ENCODE measurements at places on chromosomes 3 and 15.

GRCh38 chr15:70281811-70282307, 184.1 kb upstream of the TLE3 start:
- DNase-seq = no peak

DNA sequence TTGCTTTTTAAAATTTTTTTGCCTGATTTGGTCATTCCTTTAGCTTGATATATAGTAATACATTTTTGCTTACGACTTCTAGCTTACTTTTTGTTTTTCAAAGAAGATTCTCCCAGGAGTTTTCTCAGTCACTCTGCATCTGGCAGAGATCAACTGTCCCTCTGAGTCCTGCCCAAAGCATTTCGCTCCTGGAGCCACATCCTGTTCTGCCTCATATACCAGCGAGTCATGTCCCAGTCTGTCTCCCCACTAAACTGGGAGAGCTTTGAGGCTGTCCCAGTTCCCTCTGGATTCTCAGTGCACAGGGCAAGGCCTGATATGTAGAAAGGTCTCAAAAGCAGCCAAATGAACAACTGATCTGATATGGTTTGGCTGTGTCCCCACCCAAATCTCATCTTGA, 326.3 kb downstream of the ARRDC4 start:
- DNase-seq = no peak

DNA sequence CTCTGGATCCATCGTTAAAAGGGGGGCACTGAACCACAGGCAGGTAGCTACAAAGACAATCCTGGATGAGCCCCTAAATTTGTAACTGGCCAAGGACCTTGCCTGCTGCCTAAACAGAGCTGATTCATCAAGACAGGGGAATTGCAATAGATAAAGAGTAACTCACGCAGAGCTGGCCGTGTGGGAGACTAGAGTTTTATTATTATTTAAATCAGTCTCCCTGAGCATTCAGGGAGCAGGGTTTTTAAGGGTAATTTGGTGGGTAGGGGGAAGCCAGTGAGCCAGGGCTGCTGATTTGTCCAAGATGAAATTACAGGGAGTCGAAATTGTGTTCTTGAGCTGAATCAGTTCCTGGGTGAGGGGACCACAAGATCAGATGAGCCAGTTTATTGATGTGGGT, 885.1 kb upstream of the CADM2 start:
- DNase-seq = no peak

DNA sequence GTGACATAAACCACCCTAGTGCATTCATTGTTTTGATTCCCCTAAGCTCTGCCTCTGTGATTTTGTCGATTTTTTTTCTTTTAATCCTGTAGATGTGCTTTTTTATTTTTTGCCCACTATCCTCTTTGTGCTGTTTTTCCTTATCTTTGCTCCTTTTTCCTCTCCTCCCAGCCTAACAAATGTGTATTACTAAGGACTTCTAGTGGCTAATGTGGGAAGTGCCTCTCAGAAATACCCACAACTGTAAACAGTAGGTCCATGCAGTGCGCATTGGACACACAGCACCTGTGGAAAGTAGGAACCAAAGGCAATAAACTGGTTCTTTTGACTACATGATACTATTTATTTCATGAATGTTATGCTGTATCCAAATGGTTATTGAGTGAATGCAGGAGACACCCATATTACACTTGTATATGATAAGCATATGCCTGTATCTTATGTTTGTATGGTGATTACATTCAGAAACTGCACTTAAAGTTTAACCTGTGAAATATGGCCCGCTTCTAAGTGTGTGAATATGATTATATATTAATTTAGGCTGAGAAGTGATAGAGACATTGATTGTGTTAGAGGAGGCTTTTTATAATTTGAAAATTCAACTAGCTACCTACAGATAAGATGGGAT, 147.8 kb downstream of the PLCL2 start:
- peak; percentile 1 for DNase-seq

DNA sequence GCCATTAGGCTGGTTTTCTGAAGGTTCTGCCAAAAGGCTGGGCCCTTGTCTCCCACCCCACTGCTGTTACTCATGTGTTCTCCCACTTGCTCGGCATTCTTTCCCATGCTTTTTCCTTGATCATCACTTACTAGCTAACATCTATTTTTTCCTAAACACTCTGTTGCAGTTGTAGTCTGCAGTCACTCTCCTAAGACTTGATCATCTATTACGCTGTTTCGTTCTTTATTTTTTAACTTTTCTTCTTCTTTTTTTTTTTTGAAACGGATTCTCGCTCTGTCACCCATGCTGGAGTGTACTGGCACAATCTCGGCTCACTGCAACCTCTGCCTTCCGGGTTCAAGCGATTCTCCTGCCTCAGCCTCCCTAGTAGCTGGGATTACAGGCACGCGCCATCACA, 176.3 kb downstream of the IGF1R start:
- DNase-seq = no peak

DNA sequence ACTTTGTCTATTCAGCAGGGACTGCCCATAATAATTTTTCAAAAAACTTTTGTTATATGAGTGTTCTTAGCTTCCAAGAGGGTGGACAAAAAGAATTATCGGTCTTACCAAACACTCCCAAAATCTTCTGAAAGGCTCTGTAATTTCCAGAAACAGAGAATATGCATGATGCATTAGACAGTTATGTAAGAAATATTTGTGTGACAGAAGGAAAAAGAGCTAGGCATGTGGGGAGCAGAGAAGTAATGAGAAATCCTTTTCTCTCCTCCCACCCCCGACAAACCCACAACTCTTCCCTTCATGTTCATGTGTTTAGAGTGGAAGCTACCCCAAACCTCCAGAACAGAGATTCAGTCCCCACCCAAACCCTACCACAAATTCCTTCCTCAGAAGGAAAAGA, 86.8 kb downstream of the MYO5A start:
- DNase-seq = no peak

DNA sequence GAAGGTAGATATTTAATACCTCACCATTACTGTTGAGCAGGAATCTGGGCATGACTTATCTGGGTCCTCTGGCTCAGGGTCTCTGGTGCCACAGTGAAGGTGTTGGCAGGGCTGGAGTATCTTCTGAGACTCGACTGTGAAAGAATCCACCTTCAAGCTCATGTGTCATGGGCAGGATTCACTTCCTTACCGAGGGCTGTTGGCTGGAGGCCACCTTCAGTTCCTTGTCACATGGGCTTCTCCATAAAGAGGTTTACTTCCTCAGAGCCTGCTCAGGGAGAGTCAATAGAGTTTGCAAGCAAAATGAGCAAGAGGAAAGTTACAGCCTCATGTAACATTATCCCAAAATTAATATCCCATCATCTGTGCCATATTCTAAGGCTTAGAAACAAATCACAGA, 459.5 kb downstream of the NR2F2 start:
- no peak for DNase-seq

DNA sequence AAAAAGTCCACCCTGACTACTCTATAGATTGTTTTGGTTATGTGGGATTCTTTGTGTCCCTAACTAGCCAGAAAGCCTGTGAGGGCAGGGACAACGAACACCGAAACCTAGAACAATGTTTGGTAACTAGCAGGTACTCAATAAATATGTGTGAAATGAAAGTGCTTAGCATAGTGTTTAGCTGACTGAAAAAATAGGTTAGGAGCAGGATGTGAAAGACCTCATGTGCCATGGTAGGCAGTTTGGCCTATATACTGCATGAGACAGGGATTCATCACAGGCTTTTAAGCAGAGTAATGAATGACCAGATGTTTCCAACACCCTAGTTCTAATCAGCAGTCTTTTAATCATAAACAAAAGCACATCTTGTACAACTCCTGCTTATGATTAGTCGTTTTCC, 64.2 kb downstream of the MYO5A start:
- DNase-seq = no peak

GRCh38 chr15:74768771-74769342, 13.0 kb upstream of the CSK start:
- no peak for DNase-seq

DNA sequence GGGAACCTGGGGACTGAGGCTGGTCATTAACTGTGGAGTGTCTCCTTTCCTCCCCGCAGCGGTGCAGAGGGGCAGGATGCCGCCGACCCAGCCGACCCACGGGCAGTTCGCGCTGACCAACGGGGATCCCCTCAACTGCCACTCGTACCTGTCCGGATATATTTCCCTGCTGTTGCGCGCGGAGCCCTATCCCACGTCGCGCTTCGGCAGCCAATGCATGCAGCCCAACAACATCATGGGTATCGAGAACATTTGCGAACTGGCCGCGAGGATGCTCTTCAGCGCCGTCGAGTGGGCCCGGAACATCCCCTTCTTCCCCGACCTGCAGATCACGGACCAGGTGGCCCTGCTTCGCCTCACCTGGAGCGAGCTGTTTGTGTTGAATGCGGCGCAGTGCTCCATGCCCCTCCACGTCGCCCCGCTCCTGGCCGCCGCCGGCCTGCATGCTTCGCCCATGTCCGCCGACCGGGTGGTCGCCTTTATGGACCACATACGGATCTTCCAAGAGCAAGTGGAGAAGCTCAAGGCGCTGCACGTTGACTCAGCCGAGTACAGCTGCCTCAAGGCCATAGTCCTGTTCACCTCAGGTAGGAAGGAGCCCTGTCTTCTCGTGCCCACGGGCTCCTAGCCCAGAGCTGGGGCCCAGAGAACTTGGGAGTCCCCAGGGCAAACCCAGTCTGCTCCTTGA, 3.7 kb downstream of the NR2F2 start:
- DNase-seq = no peak

DNA sequence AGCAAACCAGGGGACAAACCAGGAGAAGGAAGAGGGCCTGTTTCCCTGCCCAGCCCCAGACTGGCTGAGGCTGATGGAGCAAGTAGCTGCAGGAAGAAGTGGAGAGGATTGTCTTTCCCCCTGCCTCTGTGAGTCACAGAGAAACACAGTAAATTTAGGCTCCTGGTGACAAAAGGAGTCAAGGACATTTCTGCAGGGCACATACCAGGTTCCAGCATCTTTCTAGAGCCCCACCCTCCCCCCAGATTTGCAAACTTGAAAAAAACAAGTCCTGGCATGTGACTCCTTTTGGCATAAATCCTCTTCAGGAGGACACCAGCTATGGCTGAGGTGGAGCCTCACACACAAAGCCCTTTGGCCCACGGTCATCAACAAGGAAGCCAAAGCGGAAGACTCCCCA, 17.8 kb downstream of the PLD1 start:
- no peak for DNase-seq

DNA sequence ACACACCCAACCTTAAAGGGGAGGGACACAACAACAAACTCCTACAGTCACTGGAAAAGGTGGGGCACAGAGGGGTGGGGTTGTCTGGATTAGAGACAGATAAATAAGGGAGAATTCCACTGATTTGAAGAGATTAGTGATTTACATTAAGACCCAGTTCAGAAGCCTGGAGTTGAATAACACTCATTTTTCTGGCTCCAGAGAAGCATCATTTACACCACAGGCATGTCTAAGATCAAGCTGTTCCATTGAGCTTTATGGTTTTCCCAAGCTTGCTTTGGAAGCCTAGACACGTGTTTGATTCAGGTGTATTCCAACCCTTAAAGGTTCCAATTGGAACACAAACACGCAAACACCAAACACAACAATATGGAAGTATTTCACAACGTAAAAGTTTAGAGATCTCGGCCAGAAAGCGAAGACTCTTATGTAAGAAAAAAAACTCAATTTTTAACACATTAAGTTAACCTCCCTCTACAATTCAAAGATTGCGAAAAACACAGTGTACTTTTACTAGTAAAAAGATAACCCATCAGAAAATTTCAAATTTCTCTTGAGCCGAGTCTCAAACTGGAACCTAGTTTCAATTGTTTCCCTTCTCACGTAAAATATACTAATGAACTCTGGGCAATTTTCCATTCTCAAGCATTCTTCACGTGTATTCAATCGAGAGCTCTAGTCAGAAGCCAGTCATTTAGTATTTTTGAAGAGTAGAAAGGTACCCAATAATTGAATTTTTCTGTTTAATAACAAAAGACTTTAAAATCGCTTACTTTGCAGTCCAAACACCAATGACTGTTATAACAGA, 2.1 kb downstream of the TRA2B start:
- no peak for DNase-seq

DNA sequence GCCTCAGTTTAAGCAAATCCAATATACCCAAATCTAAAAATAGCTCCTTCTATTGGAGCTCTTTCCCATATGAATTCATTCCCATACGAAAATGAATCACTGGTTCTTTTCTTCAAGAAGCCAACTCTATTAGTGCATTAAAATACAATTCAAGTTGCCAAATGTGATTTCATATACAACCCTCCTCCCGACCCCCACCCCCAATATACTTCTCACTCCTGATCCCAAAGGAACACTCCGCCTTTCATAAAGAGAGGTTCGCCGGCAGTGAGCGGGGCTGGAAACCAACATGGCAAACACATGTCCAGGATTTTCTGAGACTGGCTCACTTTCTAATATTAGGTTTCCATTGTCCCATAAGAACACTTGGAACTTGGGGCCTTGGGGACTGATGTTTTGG, 48.5 kb downstream of the MAGEF1 start:
- DNase-seq = no peak

- no peak for DNase-seq
Measured at GRCh38 chr3:171804618-171805389, 5.5 kb downstream of the PLD1 start.

- no peak for DNase-seq
Measured at GRCh38 chr15:84023636-84024035, 211.9 kb upstream of the GOLGA6L4 start.

DNA sequence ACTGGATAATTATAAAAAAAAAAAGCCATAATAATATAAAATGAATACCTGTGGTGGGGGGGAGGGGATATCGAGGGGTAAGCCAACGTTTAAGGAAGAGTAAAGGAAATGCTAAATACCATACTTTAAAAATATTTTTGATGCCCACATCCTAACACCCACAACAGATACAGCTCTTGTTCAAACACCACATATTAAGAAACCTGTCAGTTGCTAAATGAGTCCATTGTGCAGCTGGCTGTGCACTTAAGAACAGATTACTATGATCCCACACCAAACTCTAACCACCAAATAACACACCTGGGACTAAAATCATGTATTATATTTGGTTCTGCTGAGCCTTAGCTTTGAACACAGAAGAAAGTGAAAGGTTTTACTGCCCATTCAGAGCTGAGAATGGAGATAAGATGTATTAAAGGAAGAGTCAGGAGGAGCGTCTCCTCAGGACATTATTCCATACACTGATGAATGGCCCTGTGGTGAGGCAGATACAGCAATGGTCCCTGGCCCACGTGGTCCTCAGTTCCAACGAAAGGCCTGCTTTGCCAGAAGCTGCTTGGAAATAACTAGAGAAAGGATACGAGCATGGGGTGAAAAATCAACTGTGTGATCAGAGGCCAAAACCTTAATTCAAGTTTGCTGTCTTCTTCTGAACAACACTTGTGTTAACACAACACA, 515.4 kb downstream of the FOXP1 start:
- DNase-seq = no peak

DNA sequence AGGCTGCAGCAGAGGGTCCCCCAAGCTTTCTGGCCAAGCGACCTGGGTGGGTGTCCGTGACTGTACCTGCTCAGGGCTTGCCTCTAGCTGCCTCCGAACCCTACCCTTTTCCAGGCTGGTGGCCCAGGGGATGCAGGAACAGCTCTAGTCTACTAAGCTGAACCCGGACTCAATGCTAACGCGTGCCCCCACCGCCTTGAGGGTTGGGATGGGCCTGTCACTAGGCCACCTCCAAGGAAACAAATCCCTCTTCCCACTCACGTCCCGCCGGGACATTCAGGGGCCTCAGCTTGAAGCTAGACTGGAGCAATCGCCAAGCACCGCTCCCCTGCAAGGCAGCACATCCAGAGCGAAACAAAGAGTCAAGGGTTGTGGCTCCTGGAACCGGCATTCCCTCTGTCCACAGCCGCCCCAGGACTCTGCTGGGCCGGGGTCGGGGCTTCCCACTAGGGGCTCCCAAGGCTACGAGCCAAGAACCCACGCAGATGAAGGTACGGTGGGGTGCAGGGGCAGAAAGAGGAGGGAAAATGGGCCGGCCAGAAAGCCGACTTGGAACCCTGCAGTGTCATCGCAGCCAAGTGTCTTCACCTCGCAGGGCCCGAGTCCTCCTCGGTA, 2.9 kb downstream of the FBXL22 start:
- no peak for DNase-seq
